D341Med (cell line): ENCODE measurements at places on chromosomes 2 and 18.

DNA sequence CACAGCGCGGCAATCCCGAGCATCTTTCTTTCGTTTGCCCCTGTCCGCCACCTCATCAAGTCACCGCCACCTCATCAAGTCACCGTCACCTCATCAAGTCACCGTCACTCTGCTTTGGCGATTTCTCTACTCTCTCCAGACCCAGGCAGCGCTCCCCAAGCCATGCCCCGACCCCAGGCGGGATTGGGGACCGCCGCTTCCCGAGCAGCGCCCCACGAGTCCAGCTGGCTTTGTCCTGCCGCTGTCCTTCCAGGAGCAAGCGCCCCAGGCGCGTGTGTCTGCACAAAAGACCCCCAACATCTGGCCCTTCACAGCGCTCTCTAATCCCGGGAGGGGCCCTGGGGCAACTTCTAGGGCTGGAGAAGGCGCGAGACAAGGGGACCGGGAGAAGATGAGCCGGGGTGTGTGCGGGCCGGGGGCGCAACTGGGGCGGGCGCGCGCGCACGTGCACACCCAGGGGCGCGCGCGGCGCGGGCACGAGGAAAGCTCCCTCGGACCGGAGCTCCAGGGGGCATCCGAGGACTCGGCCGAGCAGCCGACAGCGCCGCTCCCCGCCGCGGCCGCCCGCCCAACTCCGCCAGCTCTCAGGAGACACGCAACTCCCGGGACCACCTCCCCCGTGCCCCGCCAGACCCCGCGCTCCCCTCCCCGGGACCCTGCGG is 633 bp upstream of the RNF152 start:
- DNase-seq = peak; percentile 74

DNA sequence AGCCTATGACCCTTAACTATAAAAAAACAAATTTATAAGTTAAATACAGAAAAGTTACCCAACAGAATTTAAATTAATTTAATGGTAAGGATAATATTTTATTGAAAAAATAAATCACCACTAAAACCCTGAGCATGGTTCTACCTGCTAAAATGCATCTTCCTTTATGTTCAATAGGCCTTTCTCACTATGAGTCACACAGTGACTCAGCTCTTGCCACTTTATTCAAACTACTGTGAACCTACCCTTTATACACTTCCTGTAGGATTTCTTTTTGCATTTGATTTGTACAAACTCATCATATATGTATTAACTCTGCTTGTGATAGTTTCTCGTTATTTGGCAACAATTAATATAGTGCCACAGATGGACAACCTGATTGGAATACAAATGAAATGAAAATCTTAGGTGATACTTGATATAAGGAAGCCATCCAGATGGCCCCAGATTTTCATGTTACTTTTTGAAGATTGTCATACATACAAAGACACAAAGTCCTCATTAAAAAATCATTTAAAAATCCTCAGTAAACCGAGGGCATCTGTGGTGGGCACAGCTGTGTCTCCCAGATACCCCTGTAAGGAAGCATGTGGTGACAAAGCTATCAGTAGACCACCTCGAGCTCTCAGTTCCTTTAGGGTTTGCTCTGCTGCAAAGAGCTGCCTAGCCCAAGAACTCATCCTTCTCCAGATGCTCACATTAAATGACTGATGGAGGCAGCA is 55.2 kb upstream of the COBLL1 start:
- DNase-seq = no peak

DNA sequence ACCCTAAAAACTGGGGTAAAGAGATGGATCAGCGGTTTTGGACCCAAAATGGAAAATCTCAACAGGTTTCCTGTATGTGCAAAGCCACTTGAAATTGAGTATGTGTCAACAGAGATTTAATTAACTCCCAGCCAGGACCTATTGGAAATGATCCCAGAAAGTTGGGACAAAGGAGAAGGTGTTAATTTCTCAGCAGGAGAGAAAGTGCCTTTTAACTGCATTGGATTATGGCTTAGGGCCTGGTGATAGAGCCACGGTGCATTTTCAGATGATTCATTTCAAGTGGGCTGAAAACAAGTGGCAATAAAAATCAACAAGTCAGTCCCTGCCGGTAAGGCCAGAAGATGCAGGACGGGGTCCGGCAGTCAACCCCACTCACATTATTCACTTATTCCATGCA is 80.2 kb upstream of the BCL11A start:
- no peak for DNase-seq

DNA sequence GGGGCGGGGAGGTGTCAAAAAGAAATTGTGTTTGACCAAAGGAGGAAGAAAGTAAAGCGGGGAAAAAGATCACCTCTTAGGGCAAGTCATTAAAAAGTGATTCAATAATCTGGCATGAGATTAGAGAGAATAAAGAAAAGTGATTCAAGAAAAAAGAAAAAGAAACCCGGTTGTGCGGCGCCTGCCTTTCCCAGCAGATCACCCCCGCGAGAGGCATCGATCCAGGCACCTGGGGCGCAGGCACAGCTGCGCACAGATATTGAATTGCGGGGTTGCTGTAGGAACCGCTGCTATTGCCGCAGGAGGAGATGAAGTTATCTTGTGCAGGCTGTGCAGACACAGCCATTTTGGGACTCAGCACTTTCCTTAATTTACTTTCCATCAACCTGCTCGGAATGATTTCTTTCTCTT is 71.2 kb downstream of the PLB1 start:
- DNase-seq = peak; percentile 57

GRCh38 chr2:42567806-42568400 is 529 bp upstream of the MTA3 start:
- DNase-seq = peak; percentile 48

DNA sequence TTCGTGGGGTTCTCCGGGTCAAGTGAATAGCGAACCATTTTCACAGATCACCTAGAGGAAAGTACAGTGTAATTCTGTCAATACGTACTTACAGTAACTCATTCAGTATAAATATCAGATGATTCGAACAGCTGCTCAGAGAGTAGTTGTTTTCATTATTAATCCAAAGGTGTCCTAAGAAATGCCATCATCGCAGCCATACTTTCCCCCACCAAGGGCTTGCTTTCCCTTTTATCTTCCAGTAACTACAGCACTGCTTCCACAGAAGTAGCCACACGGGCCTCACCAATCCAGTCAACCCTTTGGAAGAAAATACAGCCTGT is 4.5 kb upstream of the C18orf32 start:
- no peak for DNase-seq

GRCh38 chr2:224584785-224585210 is 365 bp downstream of the CUL3 start:
- peak; percentile 62 for DNase-seq

DNA sequence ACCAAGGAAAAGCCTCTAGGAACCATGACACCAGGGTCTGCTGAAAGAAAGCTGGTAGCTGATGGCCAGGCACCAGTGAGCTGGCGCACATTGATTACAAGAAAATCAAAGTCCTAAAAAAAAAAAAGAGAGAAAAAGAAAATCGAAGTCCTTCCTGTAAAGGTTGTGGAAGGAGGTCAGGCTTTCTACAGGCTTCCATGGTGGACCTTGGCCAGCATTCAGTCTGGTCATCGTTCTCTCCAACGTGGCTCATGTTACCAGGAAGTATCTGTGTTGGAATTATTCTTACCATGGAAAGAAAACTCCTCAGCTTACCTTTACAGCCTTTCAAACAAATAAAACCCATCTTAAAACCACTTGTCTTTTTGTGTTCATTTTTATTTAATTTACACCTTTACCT is 65.6 kb downstream of the CYB5A start:
- DNase-seq = no peak

DNA sequence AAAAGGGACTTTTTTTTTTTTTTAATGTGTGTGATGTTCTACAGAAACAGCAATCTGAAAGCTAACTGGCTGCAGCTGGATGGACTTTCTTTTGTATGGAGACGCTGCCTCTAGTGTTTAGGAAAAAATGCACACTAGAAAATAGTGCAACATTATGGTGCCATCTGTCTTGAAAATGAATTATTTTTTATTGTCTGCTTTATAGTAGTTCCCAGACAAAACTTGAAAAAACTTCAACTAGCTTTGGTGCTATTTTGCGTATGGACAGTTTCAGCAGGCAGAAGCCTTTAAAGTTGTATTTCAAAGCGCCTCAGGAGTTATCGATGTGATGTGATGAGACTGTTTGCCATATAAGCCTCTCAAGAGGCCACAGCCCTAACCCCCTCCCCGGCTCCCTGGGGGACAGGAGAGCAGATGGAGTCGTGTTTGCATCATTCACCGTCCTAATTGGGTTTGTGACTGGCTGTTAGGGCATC is 86.9 kb downstream of the LTBP1 start:
- DNase-seq = peak; percentile 82

- peak; percentile 56 for DNase-seq
Measured at GRCh38 chr2:207230261-207231105, 64.7 kb upstream of the KLF7 start.

DNA sequence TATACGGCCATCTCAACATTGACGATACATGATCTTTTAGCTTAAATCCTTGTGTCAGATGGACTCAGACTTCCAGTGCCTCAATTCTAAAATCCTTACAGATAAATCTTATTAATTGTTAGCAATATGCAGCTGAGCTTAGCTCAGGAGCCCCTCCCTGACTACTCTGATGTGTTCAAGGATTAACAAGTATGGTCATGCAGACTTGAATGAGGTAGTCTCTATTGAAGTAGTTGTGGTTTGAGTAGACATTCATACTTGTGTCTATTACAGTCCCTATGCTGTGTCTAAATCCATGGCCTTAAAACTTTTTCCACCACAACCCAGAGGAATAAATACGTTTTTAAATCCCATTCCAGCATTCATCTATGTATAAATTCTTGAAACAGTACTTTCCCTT is 119.5 kb downstream of the NUP35 start:
- no peak for DNase-seq

DNA sequence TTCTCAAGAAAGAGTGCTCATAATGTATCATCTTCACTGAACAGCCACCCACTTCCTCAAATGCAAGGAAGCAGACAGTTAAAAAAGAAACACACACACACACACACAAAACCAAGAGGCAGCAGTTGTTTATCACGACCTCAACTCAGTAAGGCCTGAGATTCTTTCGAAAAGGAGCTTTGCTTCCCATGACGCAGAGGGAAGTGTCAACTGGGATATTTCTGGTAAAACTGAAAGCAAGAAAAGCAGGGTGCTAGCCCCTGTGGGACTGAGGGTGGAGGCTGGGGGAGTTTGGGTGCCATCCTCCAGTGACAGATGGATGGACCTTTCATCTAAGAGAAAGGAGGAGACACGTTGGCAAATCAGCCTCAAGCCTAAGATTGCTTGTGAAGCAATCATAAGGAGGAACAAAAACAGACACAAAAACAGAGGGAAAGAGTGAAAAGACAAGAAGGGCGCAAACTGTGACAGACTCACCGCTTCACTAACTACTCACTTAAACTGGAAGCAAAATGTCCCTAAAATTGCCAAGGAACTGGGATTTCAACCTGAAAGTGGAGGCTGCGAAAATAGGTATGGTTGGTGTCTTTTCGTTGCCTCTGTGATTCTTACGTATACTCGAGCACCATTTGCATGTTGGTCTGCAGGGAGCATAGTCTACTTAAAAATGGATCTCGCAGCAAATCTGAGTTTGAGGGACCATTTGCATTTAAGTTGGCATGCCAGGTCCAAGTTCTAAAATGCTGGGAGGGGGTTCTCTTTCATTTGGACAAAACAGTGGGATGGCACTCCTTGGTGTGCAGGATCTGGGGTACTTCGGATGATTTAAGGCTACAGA is at the start of gene ARHGAP25:
Gene ARHGAP25 (plus strand): TSS at position 124 of the 838 bp plus-strand sequence. CDS start 389 bp downstream, at position 513.
- DNase-seq = no peak

GRCh38 chr18:32010124-32010721 is 8.4 kb upstream of the RNF125 start:
- DNase-seq = no peak

DNA sequence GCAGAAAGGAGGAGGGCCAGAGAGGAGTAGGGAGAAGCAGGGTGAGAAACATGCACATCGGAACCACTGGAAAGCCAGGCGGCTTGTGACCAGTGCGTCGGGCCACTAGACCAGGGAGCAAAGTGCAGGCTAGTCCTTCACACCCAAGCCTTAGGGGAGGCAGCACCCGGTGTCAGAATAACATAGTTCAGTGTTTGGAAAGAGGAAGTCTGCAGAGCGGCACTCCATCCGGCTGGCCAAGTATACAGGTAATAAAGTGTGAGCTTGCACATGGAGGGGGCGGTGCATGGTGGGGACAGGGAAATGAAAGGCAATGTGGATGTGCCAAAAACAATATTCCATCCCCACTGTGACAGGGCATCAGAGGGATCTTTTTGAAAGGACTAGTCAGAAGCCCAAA is 69.7 kb downstream of the ZNF521 start:
- no peak for DNase-seq

- DNase-seq = no peak
Measured at GRCh38 chr2:222622910-222623309, 33.0 kb downstream of the FARSB start.

DNA sequence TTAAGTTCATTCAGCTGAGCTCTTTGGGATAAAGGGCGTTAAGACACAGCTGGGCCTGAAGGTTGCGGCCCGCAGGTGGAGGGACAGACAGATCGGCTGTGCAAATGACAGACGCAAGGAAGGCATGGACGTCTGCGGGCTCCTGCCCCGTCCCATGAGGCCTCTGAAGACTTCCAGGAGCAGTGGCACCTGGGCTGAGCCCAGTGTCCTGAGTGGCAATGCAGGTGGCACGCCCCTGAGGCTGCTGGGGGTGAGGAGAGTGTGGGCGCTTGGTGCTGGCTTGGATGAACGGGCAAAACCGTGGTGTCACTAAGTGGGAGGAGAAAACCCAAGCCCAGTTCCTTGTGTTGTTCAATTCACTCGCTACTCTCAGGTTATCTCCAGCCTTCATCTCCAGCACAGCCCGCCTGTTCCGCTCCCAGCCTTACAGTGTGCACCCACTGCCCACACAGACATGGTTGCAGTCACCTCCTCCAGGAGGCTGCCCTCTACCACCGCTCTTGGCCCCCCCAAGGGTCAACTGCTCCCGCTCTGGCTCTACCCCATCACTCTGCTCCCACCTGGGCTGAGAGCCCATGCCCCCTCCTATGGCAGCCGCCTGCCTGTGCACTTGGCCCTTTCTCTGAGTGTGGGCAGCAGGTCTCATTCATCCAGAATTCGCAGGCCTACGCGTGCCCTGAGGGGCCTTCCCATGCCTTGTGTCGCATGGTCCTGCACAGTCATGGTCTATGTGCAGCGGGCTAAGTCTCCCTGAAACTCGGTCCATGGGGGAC is 50.3 kb downstream of the PTGR3 start:
- DNase-seq = peak; percentile 22

- no peak for DNase-seq
Measured at GRCh38 chr18:44818668-44819403, 138.1 kb downstream of the SETBP1 start.
